ENCODE measurements at places on chromosomes 5 and 9.

DNA sequence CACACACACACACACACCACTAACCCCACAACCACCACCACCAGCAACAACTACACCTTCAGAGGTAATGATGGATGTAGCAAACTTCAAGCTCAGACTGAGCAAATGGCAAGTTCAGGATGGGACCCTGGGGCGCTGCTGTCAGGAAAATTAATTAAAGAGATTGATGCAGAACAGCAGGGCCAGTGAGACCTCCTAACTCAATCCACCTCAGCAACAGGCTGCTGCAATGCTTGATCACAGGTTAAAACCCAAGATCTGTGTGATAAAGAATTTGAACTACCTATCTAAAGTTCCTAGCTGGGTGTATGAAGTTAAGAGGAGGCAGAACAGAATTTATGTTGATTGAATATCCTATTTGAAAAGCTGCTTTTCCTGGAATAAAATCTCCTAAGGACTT is 140.3 kb upstream of the FER start:
- DNase-seq = no peak

DNA sequence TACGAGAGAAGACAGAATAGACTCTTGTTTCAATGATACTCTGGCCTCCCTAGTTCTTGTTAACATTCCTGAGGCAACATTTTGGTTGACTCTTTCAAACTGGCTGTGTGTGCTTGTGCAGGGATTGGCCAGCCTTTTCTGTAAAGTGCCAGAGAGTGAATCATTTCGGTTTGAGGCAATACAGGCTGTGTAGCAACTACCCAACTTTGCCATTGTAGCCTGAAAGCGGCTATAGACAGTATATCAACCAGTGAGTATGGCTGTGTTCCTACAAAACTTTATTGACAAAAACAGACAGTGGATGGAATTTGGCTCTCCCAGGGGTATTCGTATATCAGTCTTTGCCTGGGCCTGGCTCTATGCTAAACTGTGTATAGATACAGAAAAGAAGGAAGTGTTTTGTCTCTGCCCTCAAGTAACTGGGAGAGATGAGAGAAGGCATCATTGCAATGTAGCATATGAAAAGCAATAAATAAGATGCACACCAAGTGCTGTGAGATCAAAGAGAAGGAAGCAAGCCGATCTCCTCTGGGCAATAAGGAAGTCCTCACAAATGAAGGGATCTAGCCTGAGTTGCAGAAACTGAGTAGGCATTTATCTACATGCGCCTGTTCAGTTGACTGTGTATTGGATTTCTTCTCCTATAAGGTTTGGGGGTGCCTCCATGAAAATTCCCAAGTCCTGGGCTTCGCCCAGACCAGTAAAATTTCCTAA is 568.0 kb upstream of the KLF4 start:
- DNase-seq = no peak

DNA sequence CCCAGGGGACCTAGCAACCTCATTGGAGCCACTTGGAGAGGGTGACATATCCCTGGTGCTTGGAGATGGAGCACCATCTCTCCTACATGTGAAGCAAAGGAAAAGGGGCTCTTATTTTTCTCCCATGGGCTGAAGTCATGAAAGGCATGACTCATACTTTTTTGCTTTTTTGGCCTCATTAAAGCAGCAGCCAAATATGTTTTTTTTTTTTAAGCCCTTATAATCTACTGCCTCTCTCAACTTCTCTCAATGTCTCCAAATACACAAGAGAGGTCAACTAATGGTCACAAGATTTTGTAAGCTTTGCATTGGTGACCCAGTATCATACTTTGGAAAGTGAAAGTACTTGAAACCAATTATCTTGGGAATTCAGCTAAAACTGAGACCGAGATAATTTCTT is 1.6 kb upstream of the CFAP90 start:
- no peak for DNase-seq

DNA sequence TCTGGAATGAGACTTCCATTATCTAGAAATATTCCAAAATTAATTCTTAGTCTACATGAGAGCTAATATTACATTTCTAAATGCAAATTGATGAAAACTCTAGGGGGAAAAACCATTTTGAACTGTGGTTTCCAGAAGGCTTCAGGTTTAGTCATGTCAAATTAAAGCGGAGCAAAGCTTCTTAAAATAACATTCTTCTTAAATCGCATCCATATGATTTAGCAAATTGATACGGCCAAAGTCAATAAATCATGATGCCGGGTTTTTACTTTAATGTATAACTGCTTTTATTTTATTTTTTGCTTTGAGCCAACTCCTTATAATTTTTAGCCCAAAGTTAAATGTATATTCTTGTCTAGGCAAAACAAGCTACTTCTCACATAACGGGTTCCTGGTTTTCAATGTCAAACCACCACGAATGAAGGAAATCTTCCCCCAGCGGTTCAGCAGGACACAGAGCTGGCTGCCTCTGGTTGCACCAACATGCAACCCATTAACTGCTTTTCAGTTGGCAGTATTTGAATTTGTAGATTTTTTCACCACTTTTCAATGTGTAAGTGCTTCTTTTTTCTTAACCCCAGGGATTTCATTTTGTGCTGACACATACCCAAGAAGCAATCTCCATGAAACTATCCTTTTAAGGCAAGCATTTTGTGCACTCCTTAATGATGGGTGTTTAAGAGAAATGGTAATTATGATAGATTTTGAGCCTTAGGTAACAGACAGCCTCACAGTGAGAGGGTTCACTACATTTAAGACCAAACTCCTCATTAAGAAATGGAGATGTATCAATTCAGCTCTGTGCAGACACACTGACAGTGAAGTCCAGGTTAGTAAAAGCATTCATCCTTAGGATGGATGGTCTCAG is 35.5 kb downstream of the EFNA5 start:
- no peak for DNase-seq

DNA sequence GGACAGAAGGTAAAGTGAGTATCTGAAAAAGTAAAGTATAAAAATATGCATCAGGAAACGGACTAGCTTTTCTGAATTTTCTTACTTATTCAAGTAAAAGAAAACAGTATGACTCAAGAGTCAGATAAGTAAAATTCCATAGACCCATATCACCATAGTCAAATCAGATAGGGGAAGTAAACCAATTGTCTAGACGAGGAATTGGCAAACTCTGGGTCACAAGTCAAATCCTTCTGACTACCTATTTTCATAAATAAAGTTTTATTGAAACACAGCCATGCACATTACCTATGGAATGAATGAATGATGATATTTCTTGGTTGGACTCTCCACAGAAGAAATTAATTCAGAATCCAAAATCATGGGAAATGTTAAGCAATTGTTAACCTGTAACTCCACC is 59.1 kb upstream of the TMC1 start:
- DNase-seq = no peak

DNA sequence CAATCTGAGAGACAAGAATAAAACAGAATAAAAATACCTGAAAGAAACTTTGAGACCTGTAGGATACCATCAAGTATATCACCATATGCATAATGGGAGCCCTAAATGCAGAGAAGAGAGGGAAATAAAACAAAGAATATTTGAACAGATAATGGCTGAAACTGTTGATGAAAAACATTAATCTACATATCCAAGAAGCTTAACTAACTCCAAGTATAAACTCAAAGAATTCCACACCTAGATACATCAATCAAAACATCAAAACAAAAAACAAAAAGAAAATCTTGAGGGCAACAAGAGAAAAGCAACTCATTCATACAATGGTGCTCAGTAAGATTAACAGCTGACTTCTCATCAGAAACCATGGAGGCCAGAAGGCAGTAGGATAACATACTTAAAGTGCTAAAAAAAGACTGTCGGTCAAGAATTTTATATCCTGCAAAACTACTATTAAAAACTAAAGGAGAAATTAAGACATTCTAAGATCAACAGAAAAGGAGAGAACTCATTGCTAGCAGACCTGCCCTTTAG is 101.6 kb downstream of the FOXD1 start:
- no peak for DNase-seq

Data from activated CD4-positive, alpha-beta T cell treated with anti-CD3 and anti-CD28 coated beads, Interleukin-2, Interleukin-6, amounts not matched to agents 100 ng/mL and 50 ng/mL, durations not matched to agents 16 hours and 8 hours (primary cell).